Stromal cell of bone marrow (primary cell): ENCODE measurements at places on chromosomes 12 and 14.

DNA sequence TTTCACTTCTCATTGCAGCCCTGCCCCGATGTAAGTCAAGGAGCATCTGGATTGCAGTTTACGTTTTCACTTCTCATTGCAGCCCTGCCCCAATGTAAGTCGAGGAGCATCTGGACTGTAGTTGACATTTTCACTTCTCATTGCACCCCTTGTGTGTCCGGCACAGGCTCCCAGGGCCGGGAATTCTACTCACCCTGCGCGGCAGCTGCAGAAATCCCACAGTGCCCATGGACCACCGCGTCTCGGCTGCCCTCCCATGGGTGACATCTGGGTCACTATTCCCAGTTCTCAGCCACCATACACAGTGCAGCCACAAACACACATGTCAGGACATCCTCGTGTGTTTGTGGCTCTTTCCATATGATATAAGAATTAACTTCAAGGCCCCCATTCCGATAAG lies 378.5 kb downstream of the ADGRD1 start:
- DNase-seq: no peak

- DNase-seq: no peak
Observed at GRCh38 chr12:102061096-102061559, 663 bp downstream of the WASHC3 start.

GRCh38 chr14:31430634-31431264 lies 10.4 kb upstream of the HEATR5A start:
- DNase-seq: no peak

- DNase-seq: peak; percentile 18
Observed at GRCh38 chr12:100675432-100675831, 101.9 kb downstream of the GAS2L3 start.

DNA sequence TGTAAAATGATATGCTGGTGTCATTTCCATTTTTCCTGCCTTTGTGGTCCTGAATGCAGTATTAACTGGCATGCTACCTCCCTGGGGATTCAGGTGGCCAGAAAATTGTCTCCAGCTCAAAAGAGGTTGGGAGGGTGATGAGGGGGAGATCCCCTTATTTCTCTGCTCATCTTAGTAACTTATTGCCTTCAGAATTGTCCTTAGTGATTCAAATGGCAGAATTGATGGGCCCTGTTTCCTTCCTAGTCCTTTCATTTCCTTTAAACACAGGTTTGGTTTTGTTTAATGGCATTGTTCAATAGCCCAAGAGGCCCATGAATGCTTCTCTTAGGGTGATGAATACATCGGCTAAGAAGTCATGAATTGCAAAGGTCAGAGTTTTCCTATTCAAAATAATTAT lies 207.0 kb downstream of the SLC41A2 start:
- no peak for DNase-seq

GRCh38 chr12:115506822-115507559 lies 770.5 kb downstream of the MED13L start:
- no peak for DNase-seq

DNA sequence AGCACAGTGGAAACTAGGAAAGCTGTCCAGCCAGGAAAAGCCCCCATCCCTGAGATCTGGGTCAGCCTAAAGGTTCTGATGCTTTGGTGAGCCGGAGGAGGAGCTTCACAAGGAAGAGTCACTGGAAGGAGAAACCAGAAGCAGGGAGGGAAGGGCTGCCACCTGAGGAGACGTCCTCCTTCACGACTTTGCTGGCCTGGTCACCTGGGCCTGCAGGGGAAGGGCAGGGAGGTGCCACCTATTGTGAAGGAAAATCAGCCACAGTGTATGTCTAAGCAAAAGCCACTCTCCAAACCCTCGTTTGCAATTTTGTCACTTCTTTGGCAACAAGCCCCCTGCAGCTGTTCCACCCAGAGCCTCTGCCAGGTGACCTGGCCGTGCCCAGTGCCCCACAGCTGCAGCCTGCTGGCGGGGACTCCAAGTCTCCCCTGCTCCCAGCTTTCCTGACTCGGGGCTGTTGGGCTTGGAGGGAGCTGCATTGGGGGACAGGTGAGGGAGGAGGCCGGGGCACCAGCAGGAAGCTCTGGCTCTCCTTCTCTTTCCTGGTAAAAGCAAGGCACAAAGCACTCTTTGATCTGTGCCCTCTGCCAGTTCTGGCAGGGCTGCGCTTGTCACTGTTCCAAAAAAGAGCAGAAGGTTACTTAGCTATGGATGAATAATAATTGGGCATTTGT lies 120.9 kb upstream of the BCL2L14 start:
- DNase-seq: no peak

- no peak for DNase-seq
Observed at GRCh38 chr14:81819344-81819743, 285.7 kb upstream of the SEL1L start.

GRCh38 chr12:65534238-65534841 lies 255.9 kb downstream of the MSRB3 start:
- DNase-seq: no peak

DNA sequence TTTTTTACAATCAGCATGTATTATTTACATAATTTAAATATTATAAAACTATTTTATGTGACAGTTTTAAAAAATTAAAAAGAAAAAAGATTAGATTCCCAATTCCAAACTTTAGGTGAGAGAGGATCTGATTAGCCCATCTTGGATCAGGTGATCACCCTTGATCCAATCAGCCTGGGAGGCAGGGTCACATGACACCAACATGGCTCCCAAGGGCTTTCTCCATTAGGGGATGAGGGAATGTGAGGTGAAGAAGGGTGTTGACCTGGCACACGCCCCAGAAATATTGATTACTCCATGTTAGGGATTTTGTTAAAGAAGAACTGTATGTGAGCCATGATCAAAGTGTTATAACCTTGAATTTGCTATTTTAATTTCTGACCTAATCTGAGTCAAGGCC lies 225.4 kb downstream of the RBM19 start:
- DNase-seq: no peak

GRCh38 chr12:62738616-62739015 lies 196.3 kb downstream of the PPM1H start:
- DNase-seq: no peak

DNA sequence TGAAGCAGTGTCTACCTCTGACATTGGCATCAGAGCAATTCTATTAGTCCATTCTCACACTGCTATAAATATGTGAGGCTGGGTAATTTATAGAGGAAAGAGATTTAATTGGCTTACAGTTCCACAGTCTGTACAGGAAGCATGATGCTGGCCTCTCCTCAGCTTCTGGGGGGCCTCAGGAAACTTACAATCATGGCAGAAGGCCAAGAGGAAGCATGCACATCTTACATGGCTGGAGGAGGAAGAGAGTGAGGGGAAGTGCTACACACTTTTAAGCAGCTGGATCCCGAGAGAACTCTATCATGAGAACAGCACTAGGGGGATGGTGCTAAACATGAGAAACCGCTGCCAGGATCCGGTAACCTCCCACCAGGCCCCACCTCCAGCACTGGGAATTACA lies 25.7 kb upstream of the SEL1L start:
- DNase-seq: no peak

DNA sequence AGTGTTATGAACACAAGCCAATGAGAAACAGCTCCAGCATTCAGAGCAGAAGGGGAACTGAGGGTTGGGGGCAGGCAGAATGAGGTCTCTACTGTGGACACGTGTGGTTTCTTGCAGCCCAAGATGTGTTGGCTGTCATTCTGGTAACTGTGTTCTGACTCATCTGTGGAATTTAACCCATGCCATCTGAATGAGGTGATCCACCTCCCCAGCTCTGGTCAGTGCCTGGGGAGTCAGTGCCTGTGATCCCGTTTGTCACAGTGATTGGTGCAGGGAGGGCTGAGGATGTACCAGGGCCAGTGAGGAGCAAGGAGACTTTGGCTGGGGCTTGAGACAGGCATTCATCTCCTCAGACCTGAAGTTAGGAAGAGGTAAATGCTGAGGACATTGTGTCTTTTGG lies 216.8 kb downstream of the MSRB3 start:
- DNase-seq: no peak

DNA sequence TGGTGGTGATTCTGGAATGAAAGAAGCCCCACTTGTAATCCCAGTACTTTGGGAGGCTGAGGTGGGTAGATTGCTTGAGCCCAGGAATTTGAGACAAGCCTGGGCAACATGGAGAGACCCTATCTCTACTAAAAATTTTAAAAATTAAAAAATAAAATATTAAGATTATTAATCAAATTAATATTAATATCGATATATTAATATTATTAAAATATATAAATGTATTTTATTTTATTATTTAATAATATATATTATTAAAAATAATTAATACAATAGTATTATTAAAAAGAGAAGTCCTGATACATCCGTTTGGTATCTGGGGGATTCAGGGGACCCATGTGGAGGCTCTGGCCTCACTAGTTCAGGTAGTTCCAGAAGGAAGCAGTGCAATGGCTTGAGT lies 68.7 kb downstream of the FOXN4 start:
- no peak for DNase-seq

GRCh38 chr12:47774663-47775062 lies 1.6 kb downstream of the SLC48A1 start:
- DNase-seq: no peak

- DNase-seq: no peak
Observed at GRCh38 chr12:64836856-64837255, 12.4 kb downstream of the TBC1D30 start.

GRCh38 chr12:54166567-54167499 lies 22.0 kb downstream of the SMUG1 start:
- no peak for DNase-seq

- DNase-seq: no peak
Observed at GRCh38 chr14:55849833-55850232, 268.4 kb upstream of the PELI2 start.

DNA sequence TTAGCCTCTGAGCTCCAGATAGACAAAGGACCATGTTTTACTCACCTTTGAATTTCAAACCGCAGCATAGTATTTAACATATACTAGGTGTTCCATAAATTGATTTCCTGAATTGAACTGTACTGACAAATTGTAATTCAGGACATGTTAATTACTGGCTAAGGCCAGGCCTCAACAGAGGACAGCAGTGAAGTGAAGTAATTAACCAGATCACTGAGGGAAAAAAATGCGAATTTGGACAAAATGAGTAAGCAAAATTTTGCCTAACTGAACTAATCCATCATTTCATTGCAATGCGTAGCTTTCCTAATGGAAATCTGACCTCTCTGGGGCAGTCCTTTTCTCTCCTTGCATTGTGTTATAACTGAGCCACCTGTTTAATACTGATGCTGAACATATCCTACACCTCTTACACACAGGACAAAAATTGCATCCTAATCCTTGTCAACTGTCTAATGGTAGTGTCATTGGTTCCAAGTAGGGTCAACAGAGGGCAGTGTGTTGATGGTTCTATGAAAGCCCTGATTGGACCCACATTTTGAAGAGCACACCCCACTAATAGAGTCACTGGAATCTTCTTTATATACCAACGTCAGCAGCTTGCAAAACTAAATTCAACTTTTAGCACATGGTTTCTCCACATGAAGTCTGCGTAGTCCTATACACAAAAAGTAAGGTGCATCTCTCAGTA lies 148.4 kb downstream of the SLC25A21 start:
- no peak for DNase-seq

- DNase-seq: no peak
Observed at GRCh38 chr12:58249610-58250009, 308.2 kb downstream of the ATP23 start.

DNA sequence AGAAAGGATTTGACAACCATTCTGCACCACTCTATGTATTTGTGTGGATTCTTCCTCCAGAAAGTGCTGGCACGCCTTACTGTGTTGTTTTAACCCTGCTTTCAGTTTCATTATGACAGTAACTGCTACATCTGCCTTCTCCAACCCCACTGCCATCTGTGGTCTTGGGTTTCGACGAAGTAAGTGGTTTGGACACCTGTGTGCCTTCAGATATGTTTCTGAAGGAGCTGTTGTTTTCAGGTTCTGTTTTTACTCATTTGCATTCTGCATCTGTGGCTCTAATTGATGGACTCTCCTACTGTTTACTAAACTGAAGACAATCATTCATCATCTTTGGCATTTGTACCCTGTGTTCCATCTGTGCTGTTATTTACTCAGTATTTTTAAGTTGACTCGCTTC lies 4.1 kb downstream of the TSHR start:
- no peak for DNase-seq

- no peak for DNase-seq
Observed at GRCh38 chr12:92133795-92134637, 11.6 kb downstream of the BTG1 start.

DNA sequence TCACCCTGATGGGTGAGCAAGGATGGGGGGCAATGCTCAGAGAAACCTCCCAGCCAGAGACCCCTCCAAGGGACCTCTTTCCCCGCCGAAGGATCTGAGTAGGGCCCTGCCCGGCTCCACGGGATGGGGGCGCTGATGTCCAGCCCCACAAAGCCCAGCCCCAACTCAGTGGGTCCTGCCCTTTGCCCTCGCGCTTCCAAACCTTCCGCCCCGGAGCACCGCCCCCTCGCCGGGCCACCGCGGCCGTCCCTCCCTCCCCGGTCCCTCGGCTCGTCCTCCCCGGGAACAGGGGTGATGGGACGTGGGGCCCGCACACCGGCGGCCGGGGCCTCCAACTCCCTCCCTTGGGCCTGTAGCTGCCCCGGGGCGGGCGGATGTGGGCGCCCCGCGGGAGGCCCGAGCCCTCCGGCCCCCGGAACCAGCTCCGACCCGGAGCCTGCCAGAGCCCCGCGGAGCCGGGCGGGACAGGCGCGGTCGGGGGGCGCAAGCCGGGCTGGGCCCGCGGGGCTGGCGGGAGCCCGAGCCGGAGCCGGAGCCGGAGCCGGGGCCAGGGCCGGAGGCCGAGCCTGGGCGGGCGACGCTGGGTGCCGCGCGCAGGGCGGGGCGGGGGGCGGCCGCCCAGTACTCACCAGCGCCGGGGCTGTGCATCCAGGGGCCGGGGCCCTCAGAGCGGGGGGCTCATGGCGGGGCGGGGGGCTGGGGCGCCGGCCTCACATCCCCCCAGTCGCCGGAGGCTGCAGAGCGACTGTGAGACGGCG lies 386 bp downstream of the HDAC7 start:
- no peak for DNase-seq

GRCh38 chr12:67085699-67086098 lies 183.5 kb upstream of the CAND1 start:
- DNase-seq: no peak

- no peak for DNase-seq
Observed at GRCh38 chr12:24632466-24632865, 316.4 kb downstream of the BCAT1 start.

GRCh38 chr12:106115440-106115839 lies 23.3 kb downstream of the NUAK1 start:
- DNase-seq: no peak

DNA sequence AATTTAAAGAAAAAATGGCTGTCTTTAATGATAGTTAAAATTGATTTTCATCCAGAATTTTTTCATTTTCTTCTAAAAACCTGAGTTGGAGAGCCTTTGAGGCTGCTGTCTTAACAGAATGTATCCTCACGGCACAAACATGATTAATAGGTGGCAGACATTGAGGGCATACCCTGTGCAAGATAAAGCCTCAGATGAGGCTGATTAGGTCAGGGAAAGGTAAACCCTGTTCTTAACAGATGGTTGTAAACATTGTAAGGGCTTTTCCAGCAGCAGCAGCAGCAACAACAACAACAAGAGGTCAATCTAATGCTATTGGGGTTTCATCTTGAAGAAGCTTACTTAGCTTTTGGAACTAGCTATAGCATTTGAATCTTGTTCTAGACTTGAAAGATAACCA lies 17.4 kb downstream of the GNG2 start:
- no peak for DNase-seq

GRCh38 chr14:38197001-38197783 lies 10.5 kb upstream of the SSTR1 start:
- no peak for DNase-seq

GRCh38 chr12:130835011-130835410 lies 4.0 kb downstream of the STX2 start:
- DNase-seq: no peak
